ENCODE measurements at places on chromosomes 1 and 21.

DNA sequence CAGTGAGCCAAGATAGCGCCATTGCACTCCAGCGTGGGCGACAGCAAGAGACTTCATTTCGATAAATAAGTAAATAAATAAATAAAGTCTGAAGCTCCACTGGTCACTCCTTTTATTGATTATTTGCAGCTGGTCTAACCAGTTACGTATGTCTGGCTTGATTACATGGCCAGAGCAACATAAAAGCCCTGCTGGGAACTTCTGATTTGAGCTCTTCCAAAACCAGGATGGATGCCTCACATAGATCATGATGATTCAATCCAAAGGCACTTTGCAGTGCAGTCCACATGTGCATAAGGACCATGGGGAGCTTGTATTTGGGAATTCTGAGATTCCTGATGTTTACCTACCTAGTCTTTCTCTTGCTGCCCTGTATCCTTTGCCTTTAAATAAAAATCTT is 24.0 kb downstream of the NSUN4 start:
- peak; percentile 72 for DNase-seq

DNA sequence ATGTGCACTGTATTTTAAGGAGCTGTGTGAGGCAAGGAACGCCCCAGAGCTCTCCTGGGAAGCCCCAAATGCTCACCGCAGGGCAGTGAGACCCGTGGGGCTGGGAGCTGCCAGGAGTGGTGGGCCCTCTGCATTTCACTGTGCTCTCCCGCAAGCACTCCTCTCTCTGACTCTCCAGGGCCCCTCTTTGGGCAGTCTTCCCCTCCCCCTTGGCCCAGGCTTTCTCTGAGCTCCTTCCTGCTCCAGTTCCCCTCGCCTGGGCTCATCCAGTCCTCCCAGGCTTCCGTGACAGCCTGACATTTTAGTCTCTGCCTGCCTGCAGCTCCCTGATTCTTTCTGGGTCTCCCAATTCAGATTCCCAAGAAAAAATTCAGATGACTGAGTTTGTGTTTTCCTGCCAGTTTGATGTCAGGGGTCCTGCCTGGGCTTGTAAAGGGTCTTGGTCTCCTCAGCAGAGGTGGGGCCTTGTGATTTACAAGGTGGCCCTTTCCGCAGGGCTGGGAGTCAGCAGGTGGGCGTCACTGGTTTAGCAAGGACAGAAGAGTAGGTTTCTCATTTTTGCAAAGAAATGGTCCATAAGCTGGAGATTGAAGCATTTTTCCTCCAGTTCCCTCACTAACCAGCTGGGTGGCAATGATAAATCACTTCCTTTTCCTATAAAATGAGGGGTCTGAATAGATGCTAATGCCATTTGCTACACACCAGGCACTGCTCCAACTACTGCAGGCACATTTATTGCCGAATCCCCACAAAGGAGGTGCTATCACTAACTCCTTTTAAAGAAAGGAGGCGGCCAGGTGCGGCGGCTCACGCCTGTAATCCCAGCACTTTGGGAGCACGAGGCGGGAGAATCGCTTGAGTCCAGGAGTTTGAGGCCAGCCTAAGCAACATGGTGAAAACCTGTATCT is 1.9 kb upstream of the CA6 start:
- DNase-seq, result no peak

DNA sequence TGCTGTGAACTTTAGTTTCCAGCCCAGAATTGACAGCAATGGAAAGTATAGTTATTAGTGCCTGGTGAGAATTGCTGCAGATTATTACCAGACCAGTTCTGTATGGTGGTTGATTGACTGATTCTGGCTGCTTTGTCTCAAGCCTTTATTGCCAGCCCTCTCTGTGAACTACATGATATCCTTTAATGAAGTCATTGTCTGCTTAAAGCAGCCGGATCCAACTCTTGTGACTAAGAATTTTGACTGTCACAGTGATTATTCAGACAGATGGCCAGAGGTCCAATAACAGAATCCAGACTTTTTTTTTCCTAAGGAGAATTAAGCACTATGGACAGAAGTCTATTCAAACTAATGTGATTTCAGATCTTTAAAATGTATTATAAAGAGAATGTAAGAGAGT is 1548.6 kb upstream of the B3GALT2 start:
- DNase-seq, result no peak

GRCh38 chr1:43235040-43235439 is 34.7 kb upstream of the TMEM125 start:
- no peak for DNase-seq

GRCh38 chr1:225737161-225737560 is 40.5 kb upstream of the SRP9 start:
- no peak for DNase-seq

DNA sequence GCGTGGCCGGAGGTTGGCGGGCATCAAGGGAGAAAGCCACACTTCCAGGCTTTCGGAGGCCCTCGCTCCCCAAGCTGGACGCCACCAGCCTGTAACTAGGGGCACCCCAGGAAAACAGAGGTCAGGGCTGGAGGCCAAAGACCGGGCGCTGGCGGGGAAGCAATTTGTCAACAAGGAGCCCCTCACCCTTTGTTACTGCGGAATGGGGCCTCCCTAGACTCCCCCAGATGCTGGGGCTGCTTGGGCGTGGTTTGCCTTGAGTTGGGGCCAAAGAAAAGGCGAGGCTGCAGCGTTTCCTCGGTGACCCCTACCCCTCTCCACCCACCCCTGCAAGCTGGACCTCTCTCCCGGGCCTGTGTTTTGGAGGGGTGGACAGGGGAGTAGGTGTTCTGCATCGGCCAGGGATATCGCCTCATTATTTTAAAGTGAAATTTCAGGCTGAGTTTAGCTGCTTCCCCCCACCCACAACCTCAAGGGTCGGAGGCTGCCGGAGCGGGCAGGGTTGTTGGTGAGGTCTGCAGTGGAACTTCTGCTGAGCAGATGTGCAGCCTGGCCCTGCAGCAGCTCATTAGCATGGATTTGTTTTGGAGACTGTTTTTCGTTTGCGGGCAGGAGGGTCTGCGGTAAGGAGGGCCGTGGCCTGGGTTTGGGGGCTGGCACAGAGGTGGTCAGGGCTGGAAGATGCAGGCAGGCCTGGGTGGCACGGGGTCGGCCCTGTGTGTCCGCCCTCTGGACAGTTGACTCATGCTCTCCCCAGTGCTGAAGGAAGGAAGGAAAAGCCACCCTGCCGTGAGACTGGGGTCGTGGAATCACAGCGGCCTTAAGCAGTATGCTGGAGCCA is 1.5 kb downstream of the NBL1 start:
- peak; percentile 44 for DNase-seq

- peak; percentile 97 for DNase-seq
These were observed 16.9 kb downstream of the NTMT2 start for GRCh38 chr1:170162459-170163246.

GRCh38 chr1:230173187-230173975 is 106.3 kb downstream of the GALNT2 start:
- DNase-seq, result peak; percentile 25

DNA sequence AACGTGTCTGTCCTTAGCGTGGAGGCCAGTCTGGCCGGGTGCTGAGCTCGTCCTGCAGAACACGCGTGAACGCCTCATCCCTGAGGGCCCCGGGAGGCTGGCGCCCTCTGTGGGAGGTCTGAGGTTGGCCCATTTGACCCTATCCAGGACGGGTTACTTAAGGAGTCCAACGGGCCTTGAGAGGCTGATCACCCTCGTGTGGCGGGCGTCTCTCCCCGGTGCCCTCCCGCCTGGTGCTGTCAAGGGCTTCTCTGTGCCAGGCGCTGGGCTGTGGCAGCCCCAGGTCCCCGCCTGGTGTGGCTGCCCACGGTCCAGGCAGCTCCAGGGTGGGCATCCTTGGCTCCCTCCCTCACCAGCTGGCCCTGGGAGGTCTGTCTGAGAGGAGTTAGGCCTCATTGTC is 9.7 kb downstream of the SKI start:
- no peak for DNase-seq

- no peak for DNase-seq
These were observed 230.5 kb downstream of the TPR start for GRCh38 chr1:186144505-186144904.

DNA sequence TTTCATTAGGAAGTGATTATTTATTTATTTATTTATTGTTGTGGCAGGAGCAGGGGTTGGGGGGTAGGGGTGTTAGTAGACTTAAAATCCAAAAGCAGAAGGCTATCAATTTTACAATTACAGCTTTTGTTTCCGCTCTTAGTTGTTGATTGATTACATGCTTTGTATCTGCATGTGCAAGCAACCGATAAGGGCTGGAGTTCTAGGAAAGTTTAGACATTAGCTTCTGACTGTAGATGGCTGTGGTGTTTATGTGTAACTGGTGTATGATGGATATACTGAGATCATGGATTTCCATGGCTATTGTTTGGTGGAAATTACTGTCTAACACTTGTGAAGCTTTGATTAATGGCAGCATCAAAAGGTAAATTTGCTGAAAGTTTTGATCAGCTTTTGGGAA is 2.8 kb downstream of the ST6GALNAC5 start:
- no peak for DNase-seq

GRCh38 chr21:36849461-36850105 is 116.9 kb downstream of the HLCS start:
- no peak for DNase-seq

DNA sequence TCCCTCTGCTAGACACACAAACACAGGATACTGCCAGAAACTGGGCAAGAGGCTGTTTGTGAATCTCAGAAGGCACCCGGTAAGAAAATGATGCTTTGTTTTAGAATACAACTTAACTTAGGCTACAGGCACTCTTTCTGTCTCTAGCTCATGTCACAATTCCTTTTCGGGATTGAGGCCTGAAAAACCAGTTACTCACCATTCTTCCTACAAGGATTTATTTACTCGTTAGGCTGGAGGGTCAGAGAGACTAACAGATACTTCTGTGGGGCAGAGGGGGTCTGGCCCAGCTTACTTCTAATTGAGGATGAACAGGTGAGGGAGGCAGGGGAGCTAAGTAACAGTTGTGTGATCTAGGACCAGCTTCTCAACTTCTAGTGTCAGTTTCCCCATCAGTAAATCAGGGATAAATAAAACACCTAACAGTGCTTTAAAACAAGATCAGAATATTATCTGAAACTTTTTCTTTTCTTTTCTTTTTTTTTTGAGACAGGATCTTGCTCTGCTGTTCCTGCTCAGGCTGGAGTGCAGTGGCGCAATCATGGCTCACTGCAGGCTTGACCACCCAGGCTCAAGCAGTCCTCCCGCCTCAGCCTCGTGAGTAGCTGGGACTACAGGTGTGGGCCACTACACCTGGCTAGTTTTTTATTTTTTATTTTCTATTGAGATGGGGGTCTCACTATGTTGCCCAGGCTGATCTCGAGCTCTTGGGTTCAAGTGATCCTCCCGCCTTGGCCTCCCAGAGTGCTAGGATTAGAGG is 31.9 kb downstream of the NFYC start:
- DNase-seq, result no peak
